ENCODE measurements at places on chromosomes 7 and 10. TPM values are rescaled to one million over a fixed set of nuclear protein-coding genes. Genes with fewer than 3 reads are reported as not detected.
A peak's percentile ranks its signal among the peaks of the same experiment; 100 is the strongest.

Gene TFPI2
- 1.5 TPM for total RNA-seq

Gene PRSS2
- not detected for total RNA-seq

DNA sequence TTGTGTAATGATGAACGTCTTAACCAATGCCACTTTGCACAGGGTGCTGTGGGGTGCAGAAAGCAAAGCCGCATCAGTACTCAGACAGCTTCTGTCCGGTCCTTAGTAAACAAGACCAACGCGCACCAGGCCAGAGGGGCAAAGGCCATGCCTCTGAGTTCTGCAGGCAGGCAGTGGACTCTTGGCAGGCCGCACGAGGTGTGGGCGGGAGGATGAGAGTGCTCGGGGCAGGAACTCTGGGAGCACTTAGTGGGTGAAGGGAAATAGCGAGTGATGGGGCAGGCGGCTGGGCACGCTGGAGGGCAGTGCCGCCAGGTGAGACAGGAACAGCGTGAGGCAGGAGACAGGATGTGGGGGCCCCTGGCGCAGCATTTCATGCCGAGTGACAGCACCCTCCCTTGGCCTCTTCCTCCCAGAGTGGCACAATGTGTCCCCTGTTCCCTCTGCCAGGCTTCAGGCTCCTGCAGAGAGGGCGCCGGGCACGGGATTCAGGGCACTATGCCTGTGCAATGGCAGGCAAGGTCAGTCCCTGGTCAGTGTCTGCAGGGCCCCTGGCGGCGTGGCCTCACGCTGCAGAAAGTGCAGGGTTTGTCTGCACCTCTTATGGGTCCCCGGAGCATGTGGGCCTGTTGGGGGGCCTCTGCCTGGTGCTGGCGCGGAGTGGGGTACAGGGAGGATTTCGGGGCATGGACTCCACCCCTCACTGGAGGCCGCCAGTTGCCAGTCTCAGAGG, 60.4 kb downstream of the VIPR2 start:
- H3K27ac ChIP-seq = no peak overlapping the region
- no peaks in the 10 kb centered on the region for H3K36me3 ChIP-seq
- no peak overlapping the region for H3K4me3 ChIP-seq
- DNase-seq = peak; percentile 44
- no peaks in the 10 kb centered on the region for H3K27me3 ChIP-seq
- peaks cover 10% of the 10 kb centered on the region for H3K4me1 ChIP-seq

Gene PTPRE
- 12.5 TPM for total RNA-seq

Gene LRMDA
- total RNA-seq = 12.2 TPM

- H3K4me1 ChIP-seq = peaks cover 6% of the 10 kb centered on the region
- no peak overlapping the region for H3K4me3 ChIP-seq
- H3K36me3 ChIP-seq = no peaks in the 10 kb centered on the region
- H3K27me3 ChIP-seq = no peaks in the 10 kb centered on the region
- no peak overlapping the region for H3K27ac ChIP-seq
- DNase-seq = no peak
Measured at GRCh38 chr10:112812586-112812985, 137.5 kb upstream of the TCF7L2 start.

Gene MKI67
- 0.25 TPM for total RNA-seq

- H3K36me3 ChIP-seq = no peaks in the 10 kb centered on the region
- H3K4me3 ChIP-seq = no peak overlapping the region
- H3K27ac ChIP-seq = no peak overlapping the region
- no peak for DNase-seq
- no peaks in the 10 kb centered on the region for H3K27me3 ChIP-seq
Measured at GRCh38 chr10:123807444-123808035, 84.1 kb downstream of the CPXM2 start.

DNA sequence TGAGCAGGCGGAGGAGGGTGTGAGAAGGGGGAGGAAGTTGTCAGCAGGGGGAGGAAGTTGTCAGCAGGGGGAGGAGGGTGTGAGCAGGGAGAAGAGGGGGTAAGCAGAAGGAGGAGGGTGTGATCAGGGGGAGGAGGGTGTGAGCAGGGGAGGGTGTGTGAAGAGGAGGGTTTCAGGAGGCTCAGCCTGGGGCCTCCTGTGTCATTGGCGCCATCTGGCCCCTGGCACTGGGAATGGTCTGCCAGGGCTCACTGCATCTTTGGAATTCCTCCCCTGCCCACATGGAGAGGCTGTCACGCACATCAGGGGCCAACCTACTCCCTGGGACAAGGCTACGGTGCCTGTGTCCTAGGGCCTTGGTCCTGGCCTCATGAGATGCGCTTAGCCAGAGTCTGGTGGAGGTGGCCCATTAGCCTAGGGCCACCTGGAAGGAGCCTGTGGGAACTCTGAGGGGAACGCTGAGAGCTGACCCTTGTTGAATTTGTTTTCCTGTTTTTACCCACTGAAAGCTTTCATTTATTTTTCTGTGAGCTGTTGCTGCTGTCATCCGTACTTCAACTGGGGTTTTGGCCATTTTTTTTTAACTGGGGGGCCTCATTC, 18.0 kb downstream of the CAMK2B start:
- H3K27ac ChIP-seq = no peak overlapping the region
- DNase-seq = peak; percentile 28
- H3K36me3 ChIP-seq = no peaks in the 10 kb centered on the region
- H3K4me3 ChIP-seq = no peak overlapping the region
- H3K4me1 ChIP-seq = no peaks in the 10 kb centered on the region
- no peaks in the 10 kb centered on the region for H3K27me3 ChIP-seq

Gene EN2
- total RNA-seq = not detected

- H3K4me1 ChIP-seq = no peaks in the 10 kb centered on the region
- H3K27ac ChIP-seq = no peak overlapping the region
- no peak overlapping the region for H3K4me3 ChIP-seq
- no peaks in the 10 kb centered on the region for H3K36me3 ChIP-seq
Measured at GRCh38 chr10:126663880-126664279, 6.6 kb downstream of the C10orf90 start.

Gene KMT2E
- 52.4 TPM for total RNA-seq

Gene HOXA7
- total RNA-seq = 0.05 TPM

Gene SOSTDC1
- not detected for total RNA-seq

DNA sequence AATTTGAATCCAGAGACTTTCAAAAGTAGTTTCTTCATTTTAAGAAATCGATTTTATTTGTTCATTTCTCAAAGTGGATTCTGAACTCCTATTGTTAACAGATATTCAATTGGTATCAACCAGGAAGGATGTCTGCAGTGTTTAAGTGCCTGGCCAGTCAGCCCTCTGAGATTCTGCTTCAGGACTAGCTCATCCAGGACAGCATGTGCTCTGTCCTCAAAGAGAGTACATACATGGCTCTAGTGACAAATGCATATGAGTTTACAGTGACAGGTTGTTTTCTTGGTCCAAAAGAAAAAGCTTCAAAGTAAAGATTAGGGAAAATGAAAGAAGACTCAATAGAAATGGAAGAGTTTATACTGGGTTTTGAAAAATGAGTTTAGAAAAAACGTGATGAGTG, 8.4 kb upstream of the PTN start:
- H3K4me3 ChIP-seq = no peak overlapping the region
- no peaks in the 10 kb centered on the region for H3K36me3 ChIP-seq
- H3K27me3 ChIP-seq = no peaks in the 10 kb centered on the region
- peaks cover 3% of the 10 kb centered on the region for H3K4me1 ChIP-seq

Gene OR2A1
- not detected for total RNA-seq

DNA sequence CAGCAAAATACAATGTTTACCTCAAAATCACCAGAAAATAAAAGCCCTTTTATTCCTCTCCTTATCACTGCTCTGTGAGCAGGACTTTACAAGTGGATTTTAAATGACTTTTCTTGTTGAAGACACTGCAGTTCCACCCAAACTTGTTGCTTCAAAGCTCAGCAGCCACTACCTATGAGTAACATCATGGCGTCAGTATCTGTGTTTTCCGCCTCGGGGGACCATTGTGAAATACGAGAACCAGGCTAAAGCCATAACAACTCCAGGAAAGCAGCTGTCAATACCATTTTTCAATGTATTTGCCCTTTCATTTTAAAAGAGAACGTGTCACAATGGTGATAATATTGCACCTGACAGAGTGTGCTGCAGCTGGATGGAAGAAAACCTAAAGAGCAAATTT, 284.0 kb upstream of the RNF32 start:
- DNase-seq = no peak
- no peaks in the 10 kb centered on the region for H3K27me3 ChIP-seq
- H3K27ac ChIP-seq = no peak overlapping the region

- DNase-seq = no peak
- H3K27me3 ChIP-seq = no peaks in the 10 kb centered on the region
- no peak overlapping the region for H3K27ac ChIP-seq
- no peaks in the 10 kb centered on the region for H3K36me3 ChIP-seq
- H3K4me3 ChIP-seq = no peak overlapping the region
Measured at GRCh38 chr7:75727881-75728593, 10.7 kb downstream of the HIP1 start.

DNA sequence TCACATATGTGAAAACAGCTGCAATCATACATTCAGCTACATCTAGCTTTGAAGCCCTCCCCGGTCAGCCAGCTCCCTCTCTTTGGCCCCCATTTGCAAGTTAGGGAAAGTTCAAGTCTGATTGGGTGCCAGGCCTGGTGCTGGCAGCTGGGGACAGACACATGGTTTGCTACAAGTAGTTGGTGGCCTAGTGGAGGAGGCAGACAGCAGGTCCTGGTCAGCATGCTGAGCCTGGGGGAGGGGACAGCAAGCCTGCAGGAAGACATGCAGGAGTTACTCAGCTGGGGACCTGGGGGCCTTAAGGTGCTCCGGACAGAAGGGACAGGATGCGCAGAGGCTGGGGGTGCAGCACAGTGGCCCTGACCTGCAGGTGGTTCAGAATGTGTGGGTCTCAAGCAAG, 956.9 kb upstream of the ZNF722 start:
- H3K4me1 ChIP-seq = no peaks in the 10 kb centered on the region
- no peak for DNase-seq
- no peak overlapping the region for H3K4me3 ChIP-seq
- no peaks in the 10 kb centered on the region for H3K27me3 ChIP-seq

- no peak overlapping the region for H3K27ac ChIP-seq
- H3K36me3 ChIP-seq = no peaks in the 10 kb centered on the region
- H3K27me3 ChIP-seq = no peaks in the 10 kb centered on the region
- H3K4me3 ChIP-seq = no peak overlapping the region
- no peak for DNase-seq
Measured at GRCh38 chr7:64639267-64640001, 26.5 kb upstream of the ZNF107 start.

- no peak overlapping the region for H3K27ac ChIP-seq
- H3K4me1 ChIP-seq = peaks cover 25% of the 10 kb centered on the region
- DNase-seq = no peak
- H3K36me3 ChIP-seq = no peaks in the 10 kb centered on the region
Measured at GRCh38 chr10:79116368-79116767, 47.6 kb downstream of the ZMIZ1 start.

DNA sequence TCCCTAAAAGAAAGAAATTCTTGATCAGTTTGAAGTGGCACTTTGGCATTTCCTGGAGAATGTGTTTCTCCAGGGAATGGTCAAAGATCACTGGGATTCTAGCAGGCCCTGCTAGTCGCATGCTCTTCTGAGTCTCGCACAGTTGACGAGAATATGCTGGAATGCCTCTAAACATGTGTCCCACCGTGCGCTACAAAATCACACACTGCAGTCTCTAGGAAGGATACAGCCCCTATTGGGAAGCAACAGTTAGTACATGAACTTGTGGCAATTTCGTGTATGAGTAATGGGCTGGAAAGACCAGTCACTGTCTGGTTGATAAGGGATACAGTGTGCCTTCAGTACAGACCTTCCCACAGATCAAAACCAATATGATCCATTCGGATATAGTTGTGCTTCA, 257.9 kb downstream of the PRPF18 start:
- no peaks in the 10 kb centered on the region for H3K27me3 ChIP-seq
- H3K4me1 ChIP-seq = peaks cover 5% of the 10 kb centered on the region
- H3K4me3 ChIP-seq = no peak overlapping the region
- no peak overlapping the region for H3K27ac ChIP-seq

Gene CPVL
- total RNA-seq = 12.0 TPM

- no peaks in the 10 kb centered on the region for H3K36me3 ChIP-seq
- H3K4me1 ChIP-seq = no peaks in the 10 kb centered on the region
- no peak overlapping the region for H3K27ac ChIP-seq
- no peak overlapping the region for H3K4me3 ChIP-seq
- no peak for DNase-seq
- H3K27me3 ChIP-seq = no peaks in the 10 kb centered on the region
Measured at GRCh38 chr10:117716889-117717288, 174.3 kb downstream of the EMX2 start.

GRCh38 chr10:100995181-100995580, 4.4 kb upstream of the LZTS2 start:
- H3K4me1 ChIP-seq = no peaks in the 10 kb centered on the region
- DNase-seq = no peak
- H3K27me3 ChIP-seq = no peaks in the 10 kb centered on the region

- no peaks in the 10 kb centered on the region for H3K27me3 ChIP-seq
- H3K36me3 ChIP-seq = no peaks in the 10 kb centered on the region
- DNase-seq = no peak
- H3K4me3 ChIP-seq = no peak overlapping the region
- peak overlapping the region; percentile 78 for H3K27ac ChIP-seq
- peaks cover 12% of the 10 kb centered on the region for H3K4me1 ChIP-seq
Measured at GRCh38 chr7:44893710-44894234, 8.4 kb upstream of the PURB start.

Gene AS3MT
- 38.1 TPM for total RNA-seq

Gene RAB19
- total RNA-seq = 0.17 TPM

DNA sequence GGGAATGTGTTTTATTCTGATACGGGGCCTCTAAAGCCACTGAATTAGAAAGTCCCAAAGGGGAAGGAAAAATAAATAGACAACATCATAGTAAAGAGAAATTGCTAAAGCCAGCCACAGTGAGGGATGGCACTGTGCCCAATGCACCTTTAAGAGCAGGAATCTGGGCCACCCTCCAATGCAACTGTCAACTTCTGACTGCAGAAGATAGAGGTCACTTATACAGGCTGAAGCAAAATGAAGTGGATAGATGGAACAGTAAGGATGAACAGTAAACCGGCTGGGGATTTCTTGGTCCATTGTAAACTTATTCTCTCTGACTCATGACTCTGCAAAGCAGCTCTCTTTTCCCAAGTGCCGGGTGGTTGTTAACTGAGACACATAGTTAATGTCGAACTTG, 54.0 kb upstream of the KCNIP2 start:
- no peak overlapping the region for H3K4me3 ChIP-seq
- no peaks in the 10 kb centered on the region for H3K27me3 ChIP-seq
- no peaks in the 10 kb centered on the region for H3K4me1 ChIP-seq
- no peak for DNase-seq

Gene ZNF138
- 4.5 TPM for total RNA-seq

- no peak for DNase-seq
- no peak overlapping the region for H3K27ac ChIP-seq
Measured at GRCh38 chr10:87613751-87614150, 45.9 kb upstream of the PAPSS2 start.

GRCh38 chr10:24427678-24428409, 218.9 kb downstream of the KIAA1217 start:
- H3K36me3 ChIP-seq = no peaks in the 10 kb centered on the region
- H3K4me3 ChIP-seq = no peak overlapping the region
- peaks cover 4% of the 10 kb centered on the region for H3K4me1 ChIP-seq
- no peaks in the 10 kb centered on the region for H3K27me3 ChIP-seq
- DNase-seq = no peak

Gene SMKR1
- not detected for total RNA-seq

GRCh38 chr7:79060498-79060897, 393.0 kb downstream of the MAGI2 start:
- DNase-seq = no peak
- no peak overlapping the region for H3K4me3 ChIP-seq
- H3K36me3 ChIP-seq = no peaks in the 10 kb centered on the region
